Activated T-cell treated with anti-CD3 and anti-CD28 coated beads, Interleukin-2, amount 50 U/mL, for 72 hours (primary cell): ENCODE measurements at places on chromosomes 3 and 15. TPM values are rescaled to one million over a fixed set of nuclear protein-coding genes. Genes with fewer than 3 reads are reported as not detected.

Gene PP2D1
- not detected for total RNA-seq

Gene SV2B
- 0.30 TPM for total RNA-seq

Gene KBTBD8
- total RNA-seq, result 14.7 TPM

Gene TARS3
- 14.2 TPM for total RNA-seq

Gene ISL2
- 0.77 TPM for total RNA-seq

Gene LINGO1
- 0.17 TPM for total RNA-seq

Gene KIF15
- total RNA-seq, result 32.4 TPM

Gene CCR2
- total RNA-seq, result not detected

DNA sequence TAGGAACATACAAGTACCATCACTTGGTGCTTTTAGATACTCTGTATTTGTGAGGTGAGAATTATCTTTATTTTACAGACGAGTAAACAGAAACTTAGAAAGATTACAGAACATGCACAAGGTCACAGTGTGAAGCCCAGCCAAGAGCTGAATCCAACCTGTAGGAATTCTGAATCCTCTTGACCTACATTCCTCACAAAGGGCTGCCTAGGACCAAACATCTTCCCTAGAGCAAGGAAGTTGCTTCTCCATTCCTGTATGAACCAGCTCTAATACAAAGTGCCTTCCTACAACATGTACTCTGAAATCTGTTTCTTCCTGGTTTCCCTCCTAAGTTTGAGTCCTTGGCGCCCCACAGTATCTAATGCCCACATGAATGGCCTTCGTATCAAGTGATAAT is 2.9 kb downstream of the HDGFL3 start:
- no peak for DNase-seq

GRCh38 chr15:61946778-61947177 is 113.5 kb downstream of the VPS13C start:
- DNase-seq, result no peak

DNA sequence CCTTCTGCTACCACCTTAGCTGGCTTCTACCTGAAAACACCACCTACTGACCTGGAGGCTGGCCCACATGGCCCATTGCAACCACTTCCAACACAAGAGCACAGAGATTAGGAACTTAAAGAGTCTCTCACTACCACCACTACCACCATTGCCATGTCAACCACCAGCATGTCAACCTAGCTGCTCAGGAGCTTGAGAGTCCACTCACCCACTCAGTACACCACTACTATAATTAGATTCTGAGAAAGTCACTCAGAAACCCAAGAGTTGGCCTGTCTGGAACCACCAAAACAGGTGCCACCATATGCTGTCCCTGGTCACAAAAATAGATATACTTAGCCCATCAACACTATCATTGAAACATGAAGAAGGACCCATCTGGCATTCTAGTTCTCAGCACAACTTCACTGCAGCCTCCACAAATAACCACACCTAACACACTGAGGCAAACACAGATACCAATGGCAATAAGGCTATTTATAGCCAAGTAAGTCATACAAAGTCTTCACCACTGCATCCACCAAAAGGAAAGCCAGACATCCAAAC is 806.7 kb upstream of the EPHA6 start:
- DNase-seq, result no peak

- no peak for DNase-seq
Observed at GRCh38 chr15:88779944-88780343, 23.3 kb upstream of the ACAN start.

- no peak for DNase-seq
Observed at GRCh38 chr3:112233083-112233482, 60.9 kb downstream of the SLC9C1 start.

DNA sequence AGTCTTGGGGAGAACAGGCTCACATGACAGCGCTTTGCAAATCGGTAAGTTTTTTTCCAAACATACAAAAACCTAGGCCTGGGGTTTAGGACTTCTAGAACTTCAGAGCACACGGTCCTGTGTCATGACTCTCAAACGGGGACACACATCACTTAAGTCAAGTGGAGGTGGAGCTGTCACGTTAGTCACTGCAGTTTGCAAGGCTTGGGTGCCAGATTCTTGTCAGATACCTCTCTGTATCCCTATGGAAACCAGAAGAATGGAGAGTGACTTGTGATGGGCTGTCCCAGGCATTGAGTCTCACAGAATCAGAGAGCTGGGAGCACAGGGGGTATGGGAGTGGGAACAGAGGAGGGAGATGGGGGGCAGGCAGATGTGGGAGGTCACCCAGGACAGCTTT is 64.8 kb downstream of the DUT start:
- DNase-seq, result no peak

- DNase-seq, result peak; percentile 16
Observed at GRCh38 chr15:38508647-38509046, 54.7 kb downstream of the FAM98B start.

- no peak for DNase-seq
Observed at GRCh38 chr3:188590557-188590956, 436.6 kb downstream of the LPP start.

GRCh38 chr15:57345584-57345983 is 30.7 kb upstream of the CGNL1 start:
- no peak for DNase-seq

GRCh38 chr15:41241221-41241964 is 10.3 kb downstream of the CHP1 start:
- no peak for DNase-seq

DNA sequence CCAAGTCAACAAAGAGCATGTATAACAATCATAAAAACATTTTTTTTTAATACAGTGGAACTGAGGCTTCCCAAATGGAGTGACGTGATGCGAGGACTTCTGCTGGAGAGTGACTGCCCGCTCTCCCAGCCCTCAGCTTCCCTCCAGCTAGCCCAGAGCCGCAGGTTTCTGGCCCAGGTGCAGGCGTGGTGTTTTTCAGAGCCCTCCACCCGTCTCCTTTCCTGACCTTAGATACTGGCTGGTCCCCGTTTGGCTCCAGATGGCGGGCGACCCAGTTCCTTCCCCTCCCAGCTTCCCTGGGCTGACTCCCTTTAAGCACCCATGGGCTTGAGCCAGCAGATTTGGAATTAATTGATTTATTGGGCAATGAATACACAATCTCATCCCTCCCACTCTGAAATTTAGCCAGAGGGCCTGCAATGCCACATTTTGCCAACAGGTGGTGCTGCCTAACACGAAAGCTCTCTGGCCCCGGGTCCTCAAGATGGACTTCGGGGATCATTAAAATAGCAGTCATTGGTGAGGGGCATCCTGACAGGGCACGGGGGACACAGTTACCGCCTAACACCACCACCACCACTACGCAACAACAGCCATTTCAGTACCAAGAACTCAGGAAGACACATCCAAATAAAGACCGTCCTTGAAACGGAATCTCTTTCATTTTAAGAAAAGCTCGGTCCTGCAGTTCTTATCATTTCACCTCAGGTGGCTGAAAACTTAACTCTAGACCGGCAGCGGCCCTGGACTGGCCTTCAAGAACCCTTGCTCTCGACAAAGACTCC is 47.5 kb upstream of the MUC4 start:
- peak; percentile 71 for DNase-seq

DNA sequence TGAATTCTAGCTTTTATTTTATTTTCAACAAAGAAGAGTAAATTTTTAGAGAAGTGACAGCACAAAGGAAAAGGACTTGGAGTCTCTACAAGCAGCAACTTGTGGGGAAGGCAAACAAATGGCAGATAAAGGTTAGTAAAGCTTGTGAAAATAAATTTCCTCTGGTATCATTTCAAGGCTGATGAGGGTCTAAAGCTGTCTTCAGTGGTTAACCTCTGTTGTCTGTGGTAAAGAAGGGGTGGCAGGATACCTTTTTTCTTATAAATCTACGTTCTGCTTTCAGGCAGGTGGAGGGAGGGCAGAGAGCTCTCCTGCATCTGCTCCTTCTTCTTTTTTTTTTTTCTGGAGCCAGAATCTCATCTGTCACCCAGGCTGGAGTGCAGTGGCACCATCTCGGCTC is 50.5 kb downstream of the NMD3 start:
- no peak for DNase-seq

- no peak for DNase-seq
Observed at GRCh38 chr3:112776836-112777235, 69.8 kb downstream of the CD200R1L start.

DNA sequence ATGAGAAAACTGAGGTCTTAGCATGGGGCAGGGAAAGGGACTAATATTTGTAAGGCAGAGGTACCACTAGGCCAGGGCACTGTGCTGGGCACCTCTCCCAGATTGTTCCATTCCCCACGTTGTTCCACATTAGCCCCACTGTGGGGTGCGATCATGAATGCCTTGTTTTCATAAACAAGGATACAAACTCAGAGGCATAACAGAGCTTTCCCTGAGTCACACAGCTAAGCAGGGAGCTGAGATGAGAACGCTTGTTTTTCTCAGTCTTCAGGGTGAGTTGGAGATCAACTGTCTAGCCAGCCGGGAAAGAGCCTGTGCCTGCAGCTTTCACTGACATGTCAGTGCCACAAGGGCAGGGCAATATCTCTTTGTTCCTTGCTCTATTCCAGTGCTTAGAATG is 47.9 kb upstream of the ITGA11 start:
- DNase-seq, result no peak

DNA sequence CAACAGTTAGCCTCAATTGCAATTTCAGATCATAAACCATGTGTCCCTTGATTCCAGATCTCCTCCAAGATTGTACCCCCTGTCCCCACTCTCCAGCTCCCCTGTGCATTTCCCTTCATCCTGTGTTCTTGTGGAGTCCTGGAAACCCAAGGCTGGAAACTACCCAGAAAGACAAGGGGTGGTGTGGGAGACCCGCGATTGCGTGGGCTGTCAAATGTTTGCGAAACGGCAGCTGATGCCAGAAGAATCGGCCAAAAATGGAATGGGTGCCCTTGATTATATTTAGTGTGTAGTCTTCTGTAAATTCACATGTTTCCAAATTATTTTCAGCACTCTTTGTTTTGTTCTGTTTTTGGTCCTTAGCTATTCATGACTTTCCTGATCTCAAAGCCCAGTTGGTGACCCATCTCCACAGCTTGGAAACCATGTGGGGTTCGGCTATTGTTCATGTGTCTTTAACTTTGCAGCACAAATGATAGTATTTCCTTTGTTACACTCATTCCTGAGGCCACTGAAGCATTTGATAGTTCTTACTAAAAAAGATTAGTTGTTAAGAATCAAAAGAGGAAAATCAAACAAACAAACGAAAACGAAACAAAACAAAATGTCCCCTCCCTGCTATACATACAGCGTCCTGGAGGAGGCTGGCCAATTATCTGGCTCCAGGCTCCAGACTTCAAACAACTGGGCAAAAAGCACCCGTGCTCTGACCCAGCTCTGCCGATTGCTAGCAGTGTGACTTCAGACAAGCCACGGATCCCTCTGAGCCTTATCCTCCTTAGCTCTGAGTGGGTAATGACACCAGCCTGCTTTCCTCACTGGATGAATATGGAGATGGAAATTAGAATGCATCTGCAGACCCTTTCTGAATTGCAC is 120.9 kb downstream of the CACNA2D3 start:
- DNase-seq, result no peak

- DNase-seq, result peak; percentile 35
Observed at GRCh38 chr3:112407214-112407887, 74.4 kb downstream of the CD200 start.

DNA sequence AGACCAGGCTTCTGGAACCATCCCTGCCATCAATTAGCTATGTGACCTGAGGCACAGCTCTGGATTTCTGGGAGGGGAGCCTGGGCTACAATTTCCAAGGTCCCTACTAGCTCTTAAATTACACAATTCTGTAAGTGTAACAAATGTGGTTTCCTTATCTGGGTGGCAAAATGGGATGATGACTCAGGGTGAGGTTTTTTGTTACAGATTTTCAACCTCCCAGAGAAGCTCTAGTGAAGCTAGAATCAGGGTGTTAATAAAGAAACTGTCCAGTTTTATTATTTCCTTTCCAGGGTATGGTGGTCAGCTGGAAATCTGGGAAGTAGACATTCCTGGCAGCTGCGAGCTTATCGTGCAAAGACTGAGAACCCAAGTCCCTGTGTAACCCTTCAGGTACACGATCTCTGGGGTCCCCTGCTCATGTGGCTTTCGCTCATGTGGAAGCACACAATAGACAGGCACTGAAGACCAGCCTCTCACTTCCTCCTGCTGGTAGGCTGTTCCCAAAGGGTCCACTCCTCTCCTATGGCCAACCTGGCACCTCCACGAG is 7.3 kb downstream of the RAB27A start:
- peak; percentile 21 for DNase-seq

DNA sequence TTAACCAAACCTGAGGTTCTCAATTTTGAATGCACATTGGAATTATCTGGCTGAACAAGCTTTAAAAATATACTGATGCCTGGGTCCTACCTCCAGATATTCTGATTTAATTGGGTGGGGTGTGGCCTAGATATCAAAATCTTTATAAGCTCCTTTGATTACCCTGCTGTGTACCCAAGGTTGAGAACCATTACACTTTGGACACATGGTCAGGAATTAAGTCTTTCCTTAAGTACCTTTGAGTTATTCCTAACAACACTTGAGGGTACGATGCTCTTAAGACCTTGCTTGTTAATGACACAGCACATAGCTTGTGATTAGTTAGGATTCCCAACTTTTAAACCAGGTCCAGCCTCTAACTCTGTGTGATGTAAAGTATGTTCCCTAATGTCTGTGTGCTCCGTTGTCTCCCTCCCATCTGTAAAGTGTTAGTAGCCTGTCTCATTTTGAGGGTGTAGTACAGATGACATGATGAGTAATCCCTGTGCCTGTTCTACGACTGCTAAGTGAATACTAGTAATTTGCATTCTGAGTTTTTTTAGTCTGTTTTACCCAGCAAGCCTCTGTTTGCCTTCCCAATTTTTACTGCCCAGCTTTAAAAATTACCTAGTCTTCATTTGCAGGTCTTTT is 154.9 kb downstream of the KLHL25 start:
- DNase-seq, result no peak

GRCh38 chr3:34464646-34465045 is 666.2 kb downstream of the PDCD6IP start:
- DNase-seq, result no peak

DNA sequence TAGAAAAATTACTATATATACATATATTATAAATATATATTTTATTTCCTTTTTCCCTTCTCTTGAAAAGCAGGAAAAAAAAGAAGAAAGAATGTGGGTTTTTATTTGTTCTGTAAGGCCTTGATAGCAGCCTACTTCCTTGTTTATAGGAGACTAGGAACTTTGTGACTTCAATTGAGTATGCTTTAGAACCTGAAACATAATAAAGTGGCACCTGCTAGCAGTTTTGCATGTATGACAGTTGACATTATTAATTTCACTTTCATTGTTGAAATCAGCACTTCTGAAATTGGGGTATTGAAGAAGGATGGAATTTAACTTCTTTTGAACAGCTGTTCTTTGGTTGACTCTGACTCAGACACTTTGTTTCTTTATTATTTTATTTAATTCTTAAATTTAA is 56.9 kb downstream of the GLCE start:
- no peak for DNase-seq

GRCh38 chr3:194671511-194671899 is 486 bp downstream of the LSG1 start:
- peak; percentile 32 for DNase-seq

DNA sequence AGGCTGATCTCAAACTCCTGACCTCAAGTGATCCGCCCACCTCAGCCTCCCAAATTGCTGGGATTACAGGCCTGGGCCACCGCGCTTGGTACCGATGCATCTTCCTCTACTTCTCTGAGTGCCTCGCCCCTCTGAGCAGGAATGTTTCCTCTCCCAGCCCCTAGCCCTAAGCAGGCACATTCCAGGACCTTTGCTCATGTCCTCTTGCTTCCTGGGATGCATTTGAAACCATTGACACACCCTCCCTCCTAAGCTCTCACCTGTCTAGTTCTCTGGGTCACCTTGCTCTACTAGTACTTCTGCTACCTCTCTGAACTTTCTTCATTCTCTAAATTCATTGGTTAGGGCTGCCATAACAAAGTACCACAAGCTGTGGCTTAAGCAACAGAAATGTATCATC is 17.9 kb upstream of the UACA start:
- no peak for DNase-seq
